Bone marrow (tissue), 2 donors: ENCODE measurements at places on chromosomes 4 and X.

GRCh38 chr4:74540193-74540592 is 95.3 kb downstream of the AREG start:
- DNase-seq = no peak

DNA sequence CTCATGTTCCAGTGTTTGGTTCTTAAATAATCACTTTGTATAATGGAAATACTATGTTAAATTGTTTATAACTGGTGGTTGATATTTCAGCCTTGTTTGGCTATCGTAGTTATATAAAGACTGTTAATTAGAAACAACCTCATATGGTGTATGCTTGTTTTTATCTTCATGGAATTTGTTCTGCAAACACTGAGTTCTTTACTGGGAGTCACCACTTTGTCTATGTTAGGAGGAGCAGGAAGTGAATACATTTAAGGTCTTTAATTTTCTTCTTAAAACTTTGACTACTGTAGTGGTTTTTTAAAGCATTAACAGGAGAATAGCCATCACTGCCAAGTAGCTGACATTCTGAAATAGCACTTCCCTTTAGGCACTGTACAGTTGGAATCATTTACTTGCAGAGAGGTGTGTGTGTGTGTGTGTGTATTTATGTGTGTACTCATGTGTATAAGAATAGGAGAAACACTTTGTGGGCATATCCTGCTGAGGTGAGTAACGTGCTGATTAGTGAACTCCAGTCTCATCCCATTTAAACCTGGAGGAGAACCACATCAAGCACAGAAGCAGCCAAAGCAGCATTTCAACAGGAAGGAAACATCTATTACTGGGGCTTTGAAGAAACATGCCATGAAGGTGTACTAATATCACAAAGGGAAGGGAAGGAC is 37.8 kb downstream of the TET2 start:
- no peak for DNase-seq

- no peak for DNase-seq
These were observed 525.1 kb upstream of the ATOH1 start for GRCh38 chr4:93303440-93303839.

- no peak for DNase-seq
These were observed 69.6 kb downstream of the WNK3 start for GRCh38 chrX:54288277-54288676.

GRCh38 chr4:46484881-46485280 is 95.0 kb upstream of the GABRA2 start:
- DNase-seq = no peak

DNA sequence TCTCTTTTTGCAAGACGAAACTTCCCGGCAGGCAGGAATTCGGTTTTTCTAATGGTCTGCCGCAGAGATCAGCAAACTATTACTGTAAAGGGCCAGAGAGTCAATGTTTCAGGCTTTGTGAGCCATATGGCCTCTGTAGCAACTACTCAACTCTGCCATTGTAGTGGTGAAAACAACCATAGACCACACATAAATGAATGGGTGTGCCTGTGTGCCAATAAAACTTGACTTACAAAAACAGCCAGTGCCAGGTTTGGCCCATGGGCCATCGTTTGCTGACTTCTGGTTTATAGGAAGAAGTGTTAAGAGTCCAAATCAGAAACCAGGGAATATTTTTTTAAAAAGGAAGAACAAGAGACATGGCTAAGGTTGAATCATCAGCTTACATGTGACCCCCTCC is 163.0 kb downstream of the SH3KBP1 start:
- no peak for DNase-seq

DNA sequence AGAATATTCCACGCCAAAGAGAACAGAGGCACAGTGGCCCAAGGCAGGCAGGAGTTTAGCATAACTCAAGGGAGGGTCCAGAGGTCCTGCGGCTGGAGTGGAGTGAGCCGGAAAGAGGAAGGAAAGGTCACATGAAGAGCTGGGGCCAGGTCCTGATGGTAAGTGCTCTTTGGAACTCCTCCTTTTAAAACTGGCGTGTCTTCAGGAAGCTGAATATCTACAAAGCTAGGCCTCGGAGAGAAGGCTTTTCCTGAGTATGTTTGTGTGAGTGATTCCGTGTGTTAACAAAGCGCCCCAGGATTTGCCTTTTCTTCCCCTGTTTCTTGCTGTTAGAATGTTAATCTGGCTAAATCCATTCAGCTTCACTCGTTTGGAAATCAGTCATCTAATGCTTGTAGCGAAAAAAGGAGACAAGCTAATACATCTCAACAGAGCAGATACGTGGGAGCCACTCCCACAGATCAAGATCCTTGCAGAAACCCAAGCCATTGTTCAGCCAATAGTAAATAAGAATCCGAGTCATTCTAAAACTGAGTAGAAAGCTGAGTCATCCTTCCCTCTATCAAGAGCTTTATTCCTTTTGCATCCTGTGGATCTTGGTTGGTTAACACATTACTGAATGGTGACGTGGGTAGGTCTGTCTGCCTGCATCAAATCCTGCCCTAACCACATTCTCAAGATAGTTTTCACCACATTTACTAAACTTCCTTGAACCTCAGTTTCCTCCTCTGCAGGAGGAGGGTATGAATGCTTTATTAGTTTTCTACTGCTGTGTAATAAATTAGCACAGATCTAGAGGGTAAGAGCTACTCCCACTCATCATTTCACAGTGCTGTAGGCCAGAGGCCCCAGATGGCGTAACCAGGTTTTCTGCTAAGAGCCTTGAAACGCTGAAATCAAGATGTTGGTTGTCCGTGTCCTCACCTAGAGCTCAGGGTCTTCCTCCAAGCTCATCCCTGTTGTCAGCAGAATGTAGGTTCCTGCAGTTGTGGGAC is 43.2 kb upstream of the RBM47 start:
- DNase-seq = peak; percentile 68

GRCh38 chr4:34138385-34138784 is 2105.9 kb downstream of the ARAP2 start:
- DNase-seq = no peak

DNA sequence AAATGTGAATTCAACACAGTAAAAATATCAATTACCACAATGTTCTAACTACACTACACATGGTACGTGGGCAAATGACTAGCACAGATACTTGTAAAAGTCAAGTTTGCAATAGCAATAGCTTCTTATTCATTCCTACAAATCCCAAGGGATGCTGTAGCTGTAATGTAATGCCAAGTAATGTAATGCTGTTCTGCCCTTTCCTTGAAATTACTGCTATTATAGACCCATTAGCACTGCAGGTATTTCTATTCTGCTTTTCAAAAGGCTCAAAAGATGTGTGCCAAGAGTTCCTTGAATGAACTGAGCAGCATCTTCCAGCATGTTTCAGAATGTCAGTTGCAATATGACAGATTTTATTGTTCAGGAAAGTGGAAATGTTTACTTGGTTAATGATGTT is 129.9 kb upstream of the BANK1 start:
- DNase-seq = no peak

GRCh38 chr4:114349543-114350175 is 248.9 kb upstream of the UGT8 start:
- DNase-seq = no peak

DNA sequence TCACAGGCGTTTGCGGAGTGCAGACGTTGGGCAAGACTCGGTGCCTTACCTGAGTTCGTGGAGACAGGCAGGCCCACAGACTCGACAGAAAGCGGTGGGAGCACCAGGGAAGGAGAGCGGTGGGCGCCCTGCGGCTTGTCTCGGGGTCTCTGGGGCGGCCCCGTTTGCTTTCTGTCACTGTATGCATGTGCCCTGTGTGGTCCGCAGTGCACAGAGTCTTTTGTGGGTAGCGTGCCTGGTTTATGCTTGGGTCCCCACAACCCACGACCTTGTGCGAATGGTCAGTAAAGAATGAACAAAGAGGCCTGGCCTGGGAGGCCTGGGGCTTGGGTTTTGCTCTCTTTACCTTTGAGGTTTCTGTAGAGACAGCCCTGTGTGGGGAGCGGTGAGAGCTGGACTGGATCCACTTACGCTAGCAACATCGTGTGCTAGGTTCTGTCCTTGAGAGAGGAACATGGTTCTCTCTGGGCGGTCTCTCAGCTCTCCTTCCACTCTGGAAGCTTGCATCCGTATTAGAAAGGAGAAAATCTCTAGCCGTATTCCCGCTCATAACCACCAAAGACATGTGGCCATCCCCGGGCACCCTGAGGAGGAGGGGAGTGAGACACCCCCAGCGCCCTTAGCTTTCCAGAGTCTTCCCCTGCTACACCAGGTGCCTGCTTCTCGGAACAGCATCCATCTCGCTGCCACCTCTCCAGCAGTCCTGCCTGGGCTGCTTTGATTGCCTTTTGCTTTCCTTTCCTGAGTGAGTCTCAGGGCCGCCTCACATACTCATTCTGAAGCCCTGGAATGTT is 1.2 kb downstream of the TADA2B start:
- no peak for DNase-seq

DNA sequence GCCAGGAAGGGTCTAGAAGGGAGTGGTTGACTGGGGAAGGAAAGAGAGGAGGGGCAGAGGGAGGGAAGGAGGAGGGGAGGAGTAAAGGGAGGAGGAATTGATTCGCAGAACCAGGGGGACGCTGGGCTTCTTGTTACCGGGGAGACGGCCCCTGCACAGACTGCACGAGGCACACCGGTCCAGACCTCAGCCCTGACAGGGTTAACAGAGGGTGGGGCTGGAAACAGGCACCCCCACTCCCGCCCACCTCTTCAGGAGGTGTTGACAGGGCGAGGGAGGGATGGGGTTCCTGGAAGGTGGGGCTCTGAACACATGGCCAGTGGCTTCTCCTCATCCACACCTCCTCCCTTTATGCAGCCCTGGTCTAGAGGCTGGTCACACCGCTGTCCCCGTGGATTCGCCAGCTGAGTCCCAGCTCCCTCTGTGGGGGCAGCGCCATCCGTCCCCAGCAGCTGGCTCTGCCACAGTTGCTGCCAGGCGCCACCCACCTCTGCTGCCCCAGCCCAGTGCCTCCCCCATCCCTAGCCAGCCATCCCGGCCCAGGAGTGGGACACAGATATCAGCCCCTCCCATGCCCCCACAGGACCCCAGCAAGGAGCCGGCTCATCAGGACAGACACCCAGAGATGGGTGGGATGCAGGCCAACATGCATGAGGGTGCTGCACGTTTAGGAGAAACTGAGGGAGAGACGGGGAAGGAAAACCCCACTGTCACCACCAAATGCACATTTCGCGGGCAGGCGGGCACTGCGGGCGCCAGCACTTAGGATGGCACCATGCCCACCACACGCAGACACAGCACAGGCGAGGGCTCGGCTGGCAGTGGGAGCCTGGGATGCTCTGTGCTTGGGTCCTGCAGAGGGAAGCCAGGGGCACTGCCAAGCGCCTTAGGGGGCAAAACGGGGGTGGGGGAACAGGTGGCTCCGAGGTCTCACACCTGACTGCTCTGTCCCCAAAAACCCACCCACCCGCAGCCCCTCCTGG is 87.6 kb downstream of the ABLIM2 start:
- no peak for DNase-seq

DNA sequence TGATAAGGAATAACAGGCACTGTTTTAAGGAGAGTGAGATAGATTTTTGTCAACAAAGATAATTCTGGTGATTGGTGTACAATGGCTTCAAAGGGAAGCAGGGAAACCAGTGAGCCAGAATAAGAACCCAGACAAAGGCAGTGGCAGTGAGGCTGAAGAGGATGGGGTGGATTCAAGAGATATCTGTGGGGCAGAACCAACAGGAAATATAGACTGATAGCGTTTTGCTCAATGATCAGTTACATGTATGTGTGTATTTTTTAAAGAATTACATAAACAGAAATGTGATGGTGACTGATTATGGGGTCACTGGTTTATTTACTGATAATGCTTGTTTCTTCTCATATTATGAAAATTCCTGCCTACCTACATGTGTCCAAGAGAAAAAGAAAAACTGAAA is 66.4 kb downstream of the AMMECR1 start:
- no peak for DNase-seq

GRCh38 chr4:78069859-78070258 is 12.7 kb downstream of the FRAS1 start:
- DNase-seq = no peak

DNA sequence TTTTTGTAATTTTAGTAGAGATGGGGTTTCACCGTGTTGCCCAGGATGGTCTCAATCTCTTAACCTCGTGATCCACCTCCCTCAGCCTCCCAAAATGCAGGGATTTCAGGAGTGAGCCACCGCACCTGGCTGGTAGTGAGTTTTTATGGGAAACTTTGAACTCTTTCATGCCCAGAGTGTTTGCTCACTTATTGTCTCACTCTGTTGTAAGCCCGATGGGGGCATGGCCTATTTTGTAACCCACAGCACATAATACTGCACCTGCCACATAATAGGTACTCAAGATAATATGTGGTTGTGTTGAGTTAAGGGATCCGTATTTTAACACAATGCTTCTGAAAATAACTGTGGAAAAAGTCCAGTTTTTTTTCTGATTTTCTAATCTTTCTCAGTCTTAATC is 109.6 kb upstream of the GIMD1 start:
- DNase-seq = no peak

- no peak for DNase-seq
These were observed 107.6 kb upstream of the BANK1 start for GRCh38 chr4:101682946-101683345.

GRCh38 chrX:100731441-100732281 is at the start of gene SYTL4:
SYTL4 (minus strand) TSS chrX:100732121; CDS start chrX:100702037, 30,084 bp downstream.
- DNase-seq = no peak

DNA sequence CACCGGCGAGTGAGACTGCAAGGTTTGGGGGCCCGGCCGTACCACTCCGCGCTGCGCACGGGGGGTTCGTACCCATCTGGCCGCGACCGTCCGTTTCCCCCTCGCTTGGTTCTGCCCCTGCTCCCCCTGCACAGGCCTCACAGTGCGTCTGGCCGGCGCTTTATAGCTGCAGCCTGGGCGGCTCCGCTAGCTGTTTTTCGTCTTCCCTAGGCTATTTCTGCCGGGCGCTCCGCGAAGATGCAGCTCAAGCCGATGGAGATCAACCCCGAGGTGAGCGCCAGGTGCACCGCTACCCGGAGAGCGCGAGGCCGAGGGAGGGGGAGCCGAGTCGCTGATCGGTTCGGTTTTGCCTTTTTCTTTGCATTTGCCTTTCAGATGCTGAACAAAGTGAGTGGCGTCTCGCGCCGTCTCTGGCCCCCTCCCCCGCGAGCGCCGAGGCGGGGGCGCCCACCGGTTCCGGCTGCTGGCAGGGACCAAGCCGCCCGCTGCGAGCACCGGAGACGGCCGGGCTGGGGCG is at the start of gene UCHL1:
Gene UCHL1, plus strand, starts transcription at position 189 of the 517 bp plus-strand sequence. Its CDS starts 49 bp downstream, at position 238.
- no peak for DNase-seq

GRCh38 chrX:68847172-68847571 is 18.4 kb downstream of the EFNB1 start:
- no peak for DNase-seq

GRCh38 chr4:13546941-13547484 is 2.7 kb upstream of the NKX3-2 start:
- DNase-seq = no peak

DNA sequence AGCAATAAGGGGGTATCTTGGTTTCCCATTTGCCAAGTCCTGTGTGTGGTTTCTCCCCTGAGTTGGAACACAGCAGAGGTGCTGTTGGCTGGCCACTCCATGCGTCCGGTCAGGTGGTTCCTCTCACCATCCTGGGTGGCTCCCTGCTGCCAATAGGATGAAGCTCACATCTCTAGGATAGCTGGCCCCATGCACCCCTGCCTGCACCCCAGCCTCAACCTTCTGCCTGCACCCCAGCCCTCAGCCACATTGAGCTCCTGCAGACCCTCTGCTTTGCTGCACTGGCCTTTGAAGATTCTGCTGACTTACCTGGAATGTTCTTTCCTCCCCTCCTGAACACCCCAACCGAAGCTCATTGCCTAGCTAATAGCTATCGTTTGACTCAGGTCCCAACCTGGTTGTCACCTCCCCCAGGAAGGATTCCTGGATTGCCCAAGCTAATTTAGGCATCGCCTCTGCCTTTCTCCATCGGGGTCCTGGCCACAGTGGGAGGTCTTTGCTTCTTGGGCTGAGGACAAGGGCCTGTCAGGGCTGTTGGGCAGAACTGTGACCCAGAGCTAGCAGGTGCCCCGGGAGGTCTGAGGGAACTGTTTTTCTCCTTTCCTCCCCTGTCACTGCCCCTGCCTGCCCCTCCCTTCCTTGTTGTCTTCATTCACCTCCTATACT is 36.6 kb upstream of the GRPEL1 start:
- DNase-seq = no peak
